ENCODE measurements at places on chromosomes 11 and 22.

DNA sequence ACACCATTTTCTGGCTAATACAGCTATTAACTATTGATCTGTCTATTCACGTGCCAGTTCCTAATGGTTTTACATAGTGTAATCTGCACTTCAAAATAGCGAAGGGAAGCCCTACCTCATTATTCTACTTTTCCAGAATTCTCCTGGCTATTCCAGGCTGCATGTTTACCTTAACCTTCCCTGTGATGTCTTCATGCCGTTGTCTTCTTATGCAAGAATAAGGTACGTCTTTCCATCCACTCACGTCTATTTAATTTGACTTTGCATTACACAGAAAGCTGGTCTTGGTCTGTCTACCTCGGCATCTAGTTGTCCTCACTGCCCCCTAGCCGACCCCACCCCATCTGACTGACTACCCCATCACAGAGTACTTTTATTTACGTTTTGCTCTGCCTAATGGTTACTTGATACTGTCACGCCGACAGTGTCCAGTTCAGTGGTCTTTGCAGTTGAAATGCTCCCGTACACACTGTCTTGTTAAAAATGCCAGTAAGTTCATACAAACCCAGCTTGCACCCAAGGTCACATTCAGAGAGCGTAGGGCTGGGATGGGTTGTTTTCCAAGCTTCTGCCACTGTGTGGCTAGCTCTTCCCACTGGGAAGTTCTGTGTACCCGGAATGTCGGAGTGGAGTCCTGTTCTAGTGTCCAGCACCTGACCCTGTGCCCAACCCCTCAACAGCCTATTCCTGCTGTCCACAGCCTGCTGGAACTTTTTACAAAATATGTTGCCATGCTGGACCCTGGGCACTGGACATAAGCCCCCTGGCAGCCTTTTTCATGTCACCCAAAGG is 15.0 kb downstream of the NEAT1 start:
- DNase-seq: no peak

DNA sequence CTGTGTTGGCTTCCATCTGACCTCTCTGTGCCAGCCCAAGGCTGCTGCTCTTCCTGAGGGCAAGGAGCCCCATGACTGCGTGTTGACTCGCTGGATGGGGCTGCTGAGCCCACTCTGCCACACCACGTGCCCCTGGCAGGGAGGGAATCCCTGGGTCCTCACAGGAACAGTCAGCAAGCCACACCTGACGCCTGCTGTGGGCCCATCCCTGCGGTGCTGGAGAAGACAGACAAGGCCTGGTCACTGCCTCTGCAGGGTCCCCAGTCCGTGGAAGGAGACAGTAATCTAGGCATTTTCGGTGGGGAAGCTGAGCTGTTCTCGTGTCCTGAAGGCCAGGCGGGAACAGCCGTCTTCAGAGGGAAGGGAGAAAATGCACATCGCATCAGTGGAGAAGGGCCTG is 10.6 kb upstream of the PPP6R3 start:
- DNase-seq: no peak

DNA sequence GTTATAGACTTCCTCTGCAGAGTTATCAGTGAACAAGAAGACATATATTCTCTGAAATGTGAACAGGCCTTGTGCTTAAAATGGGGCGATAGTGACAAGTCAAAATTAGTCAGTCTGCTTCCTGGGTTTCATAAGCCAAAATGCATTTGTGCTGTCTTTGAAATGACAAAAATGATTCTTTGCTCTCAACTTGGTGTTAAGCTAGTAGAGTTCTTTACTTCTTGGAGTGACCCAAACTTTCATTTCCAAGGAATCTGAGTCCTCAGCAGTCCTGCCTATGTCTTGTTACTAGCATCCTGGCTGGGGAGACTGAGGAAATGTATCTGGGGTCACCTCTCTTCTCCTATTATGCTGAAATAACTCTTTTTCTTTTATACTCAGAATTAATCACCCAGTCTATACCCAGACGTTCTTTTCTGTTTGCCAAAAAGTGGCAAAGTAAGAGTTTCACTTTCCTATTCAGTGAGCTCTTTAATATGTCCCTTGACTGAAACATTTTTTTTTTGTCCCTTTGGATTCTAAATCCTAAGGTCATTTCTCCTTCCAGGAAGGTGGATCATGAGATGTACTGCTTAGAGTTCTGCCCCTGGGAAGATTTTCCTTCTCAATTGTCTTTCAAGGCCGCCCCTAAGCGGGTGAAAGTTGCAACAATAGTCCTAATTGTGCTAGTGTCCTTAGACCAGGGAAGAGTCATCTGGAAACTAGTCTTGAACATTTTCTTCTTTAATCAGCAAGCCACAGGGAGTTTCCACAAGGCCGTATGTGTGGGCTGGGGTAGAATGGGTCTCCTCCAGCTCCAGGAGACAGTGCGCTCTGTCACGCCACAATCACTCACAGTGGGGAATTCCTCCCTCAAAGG is 53.0 kb upstream of the RDX start:
- no peak for DNase-seq

DNA sequence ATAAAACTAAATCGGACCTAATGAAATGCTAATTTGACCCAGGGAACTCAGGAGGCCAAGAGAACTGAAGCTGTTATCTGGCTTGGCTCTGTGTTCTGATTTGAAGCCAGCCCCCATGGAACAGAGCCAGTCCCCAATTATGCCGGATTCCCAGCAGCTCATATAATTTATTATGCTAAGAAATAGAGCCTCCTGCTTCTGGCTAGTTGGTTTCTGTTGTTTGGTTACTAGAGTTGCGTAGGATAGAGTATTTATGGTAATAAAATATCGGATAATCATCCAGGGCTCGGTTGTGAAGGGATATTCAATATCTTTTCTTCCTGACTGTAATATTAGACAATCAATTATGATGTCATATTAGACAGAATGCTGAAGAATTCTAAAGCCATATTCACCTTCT is 120.4 kb upstream of the TTC12 start:
- DNase-seq: no peak

DNA sequence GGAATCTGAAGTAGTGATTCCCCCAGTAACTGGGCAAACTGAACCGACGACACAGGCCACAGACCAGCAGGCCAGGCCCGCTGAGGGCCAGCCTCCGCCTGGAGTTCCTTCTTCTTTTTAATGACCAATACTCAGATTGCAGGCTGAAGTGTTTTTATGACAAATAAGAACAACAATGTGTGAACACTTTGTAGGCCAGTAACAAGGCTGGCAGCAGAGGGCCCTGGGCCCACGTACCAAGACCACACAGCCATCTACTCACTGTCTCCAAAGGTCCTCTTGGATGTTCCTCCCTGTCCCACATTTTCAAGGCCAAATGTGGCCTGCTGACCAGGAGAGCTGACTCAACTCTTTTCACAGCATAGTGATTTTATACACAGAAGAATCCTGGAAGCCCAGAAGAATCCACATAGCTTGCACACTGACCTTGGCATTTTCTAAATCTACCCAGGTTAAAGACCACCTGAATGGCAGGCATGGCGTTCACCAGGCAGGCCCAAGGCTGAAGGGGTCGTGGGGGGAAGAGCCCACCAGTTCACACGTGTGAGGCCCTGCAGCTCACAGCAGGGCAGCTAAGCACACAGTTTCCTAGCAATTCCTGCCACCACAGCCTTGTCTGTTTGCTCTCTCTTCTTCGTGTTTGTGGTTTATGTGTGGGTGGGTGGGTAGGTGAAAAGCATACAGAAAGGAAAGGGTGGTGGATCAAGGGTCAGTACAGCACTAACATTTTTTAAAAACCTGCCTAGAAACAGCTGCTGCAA is 13.3 kb downstream of the SMCO4 start:
- no peak for DNase-seq

DNA sequence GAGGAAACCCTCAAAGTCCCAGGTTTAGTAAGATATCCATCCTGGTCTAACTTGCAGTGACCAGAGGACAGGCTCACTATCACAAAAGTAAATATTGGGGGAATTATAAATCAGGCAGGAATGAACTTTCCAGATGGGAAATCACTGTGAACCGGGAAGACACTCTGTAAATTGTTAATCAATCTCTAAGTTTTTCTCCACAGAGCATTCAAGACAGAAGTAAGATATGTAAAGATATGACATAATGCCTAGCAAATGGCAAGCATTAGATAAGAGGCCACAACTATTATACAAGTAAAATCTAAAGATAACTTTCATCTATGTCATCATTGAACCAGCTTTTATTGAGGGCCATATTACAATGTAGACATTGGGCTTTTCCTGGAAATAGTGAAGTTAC is 35.3 kb upstream of the LRRC4C start:
- DNase-seq: no peak

Data from NCI-H146 (cell line).